ENCODE measurements at places on chromosomes 16 and 17.

GRCh38 chr16:67162506-67163163 lies 1.9 kb upstream of the HSF4 start:
- no peak for DNase-seq

DNA sequence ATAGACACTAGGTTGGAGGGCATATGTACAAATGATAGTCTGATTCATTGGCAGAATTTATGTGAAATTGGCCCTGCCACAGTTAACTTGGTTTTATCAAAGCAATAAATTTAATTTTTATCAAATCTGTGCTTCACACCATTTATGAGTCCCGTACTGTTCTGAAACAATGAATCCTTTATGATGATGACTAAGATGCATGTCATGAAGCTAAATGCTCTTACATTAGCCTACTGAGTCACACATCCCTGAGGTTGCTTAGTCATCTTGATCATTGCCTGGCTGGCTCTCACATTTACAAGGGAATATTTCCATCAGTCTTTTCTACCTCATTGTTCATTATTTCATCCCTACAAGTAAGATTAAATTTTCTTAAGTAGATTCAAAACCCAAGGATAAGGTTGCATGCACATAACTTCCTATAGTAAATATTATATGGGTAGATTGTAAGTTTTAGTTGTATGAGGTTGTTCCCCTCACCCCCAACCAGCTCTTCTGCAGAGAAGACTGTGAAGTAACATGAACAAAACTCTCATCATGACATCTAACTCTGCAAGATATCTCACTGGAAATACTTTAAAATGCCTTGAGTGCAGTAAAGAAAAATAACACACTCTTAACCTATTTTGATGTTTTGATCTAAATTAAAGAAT lies 170.7 kb downstream of the CYB561 start:
- no peak for DNase-seq

DNA sequence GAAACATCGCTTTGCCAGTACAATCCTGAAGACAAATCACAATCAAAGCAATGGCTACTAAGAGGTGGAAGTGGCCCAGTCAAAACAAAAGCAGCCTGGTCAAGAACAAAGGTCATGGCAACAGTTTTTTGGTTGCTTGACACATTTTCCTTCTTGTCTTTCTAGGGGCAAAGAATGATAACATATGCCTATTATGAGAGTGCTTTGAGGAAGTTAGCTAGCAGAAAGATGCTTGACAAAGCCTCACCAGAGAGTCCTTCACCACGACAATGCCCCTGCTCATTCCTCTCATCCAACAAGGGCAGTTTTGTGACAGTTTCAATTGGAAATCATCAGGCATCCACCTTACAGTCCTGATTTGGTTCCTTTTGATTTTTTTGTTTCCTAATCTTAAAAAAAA lies 31.8 kb upstream of the N4BP1 start:
- DNase-seq, result no peak

DNA sequence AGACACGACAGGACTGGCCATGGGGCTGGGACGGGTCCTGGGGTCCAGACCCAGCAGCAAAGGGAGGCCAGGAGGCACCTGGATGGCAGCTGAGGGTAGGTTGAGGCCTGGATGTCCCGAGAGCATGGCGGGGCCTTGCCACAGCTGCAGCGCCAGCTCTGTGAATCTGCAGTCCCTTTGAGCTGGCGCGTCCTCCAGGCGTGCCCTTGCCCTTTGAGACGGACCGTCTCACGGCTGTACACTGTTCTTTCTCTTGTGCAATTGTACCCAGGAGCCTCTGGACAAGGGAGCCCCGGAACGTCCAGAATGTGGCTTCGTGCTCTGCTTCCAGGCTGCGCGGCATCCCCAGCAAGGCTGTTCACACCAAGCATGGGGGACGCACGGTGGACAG lies 69.5 kb upstream of the CIBAR2 start:
- no peak for DNase-seq

GRCh38 chr17:48244121-48244711 lies 136.7 kb downstream of the SNX11 start:
- DNase-seq, result no peak

Data from effector CD4-positive, alpha-beta T cell (primary cell).